ENCODE measurements at places on chromosomes 4 and X. TPM values are rescaled to one million over a fixed set of nuclear protein-coding genes. Genes with fewer than 3 reads are reported as not detected.

FGFR3 gene
- 77.7 TPM for polyA plus RNA-seq

GRCh38 chr4:119865389-119865788 lies 201.3 kb downstream of the MAD2L1 start:
- no peak for DNase-seq

- DNase-seq, result peak; percentile 39
Measured at GRCh38 chr4:189613207-189613606, 327.5 kb upstream of the FRG1 start.

LUZP4 gene
- not detected for polyA plus RNA-seq

GRCh38 chr4:125456075-125456474 lies 141.3 kb downstream of the FAT4 start:
- DNase-seq, result no peak

USP17L21 gene
- polyA plus RNA-seq, result not detected

- DNase-seq, result no peak
Measured at GRCh38 chr4:185540487-185541120, 5.3 kb upstream of the PDLIM3 start.

DNA sequence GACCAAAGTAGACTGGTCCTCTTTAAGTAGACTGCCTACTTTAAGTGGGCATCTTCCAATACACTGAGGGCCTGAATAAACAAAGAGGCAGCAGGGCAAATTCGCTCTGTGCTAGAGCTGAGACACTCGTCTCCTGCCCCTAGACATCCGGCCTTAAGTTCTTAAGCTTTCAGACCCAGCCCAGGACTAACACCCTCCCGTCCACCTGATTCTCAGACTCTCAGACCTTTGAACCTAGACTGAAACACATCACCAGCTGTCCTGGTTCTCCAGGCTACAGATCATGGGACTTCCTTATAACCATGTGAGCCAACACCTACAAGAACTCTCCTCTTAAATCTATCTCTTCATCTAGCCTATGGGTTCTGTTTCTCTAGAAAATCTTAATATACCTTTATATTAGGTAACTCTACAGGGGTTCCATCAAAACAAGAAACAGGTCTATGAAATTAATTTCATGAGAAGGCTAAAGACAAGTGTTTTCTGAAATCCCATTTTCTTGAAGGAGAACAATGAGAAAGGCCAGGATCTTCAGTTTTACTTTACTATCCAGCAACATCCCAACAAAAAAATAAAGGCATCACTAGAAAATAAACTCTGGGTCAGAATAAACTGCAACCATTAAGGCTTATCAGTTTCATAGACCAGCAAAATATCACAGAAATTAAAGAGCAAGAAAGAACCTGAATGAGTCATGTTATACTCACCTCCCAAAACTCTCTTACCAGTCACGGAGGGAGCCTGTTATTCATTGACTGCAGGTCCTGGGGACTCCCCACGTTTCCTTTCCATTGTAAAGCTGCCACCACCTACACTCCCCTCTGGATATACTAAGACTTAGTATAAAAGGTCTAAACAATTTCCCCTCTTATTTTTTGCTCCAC lies 14.8 kb downstream of the ADGRA3 start:
- DNase-seq, result no peak

DNA sequence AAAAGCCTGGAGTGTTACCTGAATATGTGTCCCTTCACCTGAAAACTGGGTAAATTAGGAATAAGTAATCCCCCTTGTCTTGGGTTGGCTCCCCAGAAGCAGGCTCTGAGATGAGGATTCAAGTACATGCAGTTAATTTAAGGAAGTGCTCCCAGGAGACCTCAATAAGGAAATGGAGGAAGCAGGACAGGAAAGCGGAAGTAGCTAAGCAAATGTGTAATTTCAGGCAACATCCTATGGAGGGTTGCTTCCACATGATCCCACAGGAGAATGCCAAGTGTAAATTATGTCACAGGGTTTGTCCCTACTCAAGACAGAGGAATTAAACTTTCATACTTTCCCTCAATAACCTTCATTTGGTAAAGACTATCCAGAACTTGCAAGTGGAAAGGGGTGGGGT lies 48.1 kb upstream of the ARHGEF6 start:
- DNase-seq, result no peak

CSAG1 gene
- not detected for polyA plus RNA-seq

DNA sequence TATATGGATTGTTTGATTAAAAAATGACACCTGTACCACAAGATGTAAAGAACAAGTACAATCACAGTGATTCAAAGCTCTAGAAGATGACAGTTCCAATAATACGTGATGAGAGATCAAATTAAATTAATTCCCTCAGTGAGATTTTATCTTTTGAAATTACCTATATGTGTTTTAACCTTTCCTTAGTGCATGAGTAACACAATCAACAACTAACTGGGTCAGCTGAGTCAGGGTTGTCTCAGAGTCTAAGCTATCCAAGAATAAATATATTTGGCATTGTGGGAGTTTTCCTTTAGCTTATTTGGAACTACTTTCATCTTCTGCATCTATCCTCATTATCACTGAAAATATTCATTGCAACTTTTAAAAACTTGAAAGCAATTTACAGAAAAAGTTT lies 162.8 kb downstream of the WDFY3 start:
- DNase-seq, result no peak

HSFX3 gene
- polyA plus RNA-seq, result not detected

GRCh38 chr4:56077676-56078075 lies 128.9 kb downstream of the CEP135 start:
- no peak for DNase-seq

DNA sequence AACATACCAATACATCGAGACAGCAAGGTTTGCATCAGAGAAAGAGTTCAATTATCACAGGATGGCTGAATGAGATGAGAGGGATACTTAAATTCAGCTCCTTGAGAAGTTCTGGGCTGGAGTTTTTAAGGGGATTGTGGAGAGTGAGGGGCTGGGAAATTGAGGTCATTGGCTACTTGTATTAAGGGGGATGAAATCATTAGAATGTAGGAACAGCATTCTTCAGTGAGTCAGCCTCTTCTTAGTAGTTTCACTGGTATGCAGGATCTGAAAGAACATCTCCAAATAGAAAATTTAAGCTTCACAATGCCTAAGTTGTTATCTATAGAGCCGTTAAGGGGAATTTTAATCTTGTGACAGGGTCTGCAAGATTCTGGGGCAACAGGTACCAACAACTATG lies 211.6 kb upstream of the TAPT1 start:
- DNase-seq, result no peak
